Testis (tissue), 5 donors: ENCODE measurements at places on chromosomes 2 and 18. TPM values are rescaled to one million over a fixed set of nuclear protein-coding genes. Genes with fewer than 3 reads are reported as not detected.

DNA sequence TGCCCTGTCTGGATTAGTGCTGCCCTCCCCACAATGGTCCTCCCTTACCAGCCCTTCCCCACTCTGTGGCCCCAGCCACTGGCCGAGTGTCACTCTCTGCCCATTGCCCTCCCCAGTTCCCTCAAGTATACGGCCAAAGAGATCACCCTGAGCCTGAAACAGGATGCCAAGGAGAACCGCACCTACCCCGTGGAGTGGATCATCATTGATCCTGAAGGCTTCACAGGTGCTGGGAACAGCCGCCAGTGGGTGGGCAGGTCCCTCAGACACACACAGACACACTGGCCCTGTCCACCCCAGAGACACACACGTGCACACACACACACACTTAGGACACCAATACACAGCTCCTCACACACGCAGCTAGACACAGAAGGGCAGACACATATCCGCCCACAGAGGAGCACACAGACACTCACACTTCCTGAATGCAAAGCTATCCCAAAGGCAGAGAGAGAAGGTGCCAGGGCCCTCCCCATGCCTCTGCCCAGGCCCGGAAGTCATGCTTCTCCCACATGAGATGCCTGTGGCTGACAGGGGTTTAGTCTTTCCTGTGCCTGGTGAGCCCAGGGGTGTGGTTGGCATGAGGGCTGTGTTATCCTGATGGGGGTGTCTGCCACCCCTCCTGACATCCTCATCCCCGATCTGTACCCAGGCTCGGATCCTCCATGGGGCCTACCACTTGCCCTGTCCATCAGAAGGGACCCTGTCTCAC is 2.9 kb downstream of the CHRND start:
- DNase-seq: no peak
- peaks cover 8% of the 10 kb centered on the region for H3K4me1 ChIP-seq
- no peaks in the 10 kb centered on the region for H3K36me3 ChIP-seq

Gene MOGAT1
- total RNA-seq: not detected

DNA sequence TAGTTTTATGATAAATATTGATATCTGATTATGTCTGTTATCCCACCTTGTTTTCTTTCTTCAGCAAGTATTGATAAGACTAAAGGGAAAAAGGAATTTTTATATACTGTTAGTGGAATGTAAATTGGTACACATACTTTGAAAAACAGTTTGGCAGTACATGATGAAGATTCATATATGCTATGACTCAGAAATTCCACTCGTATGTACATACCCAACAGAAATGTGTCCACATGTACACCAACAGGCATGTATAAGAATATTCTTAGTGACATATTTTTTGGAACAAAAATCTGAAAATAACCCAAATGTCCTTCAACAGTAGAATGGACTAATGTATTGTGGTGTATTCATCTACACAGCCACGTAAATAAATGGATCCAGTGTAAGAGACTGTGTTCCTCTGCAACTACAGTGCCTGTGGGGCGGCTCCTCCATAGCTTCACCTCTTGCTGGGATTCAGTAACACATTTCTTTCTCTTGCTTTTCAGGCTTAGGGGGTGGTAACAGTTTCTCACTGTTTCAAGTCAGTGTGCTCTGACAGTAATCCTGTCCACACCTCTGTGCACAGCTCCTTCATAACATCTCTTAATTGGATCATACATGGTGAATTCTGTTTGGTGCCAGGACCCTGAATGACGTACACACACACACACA is 35.5 kb upstream of the ALMS1 start:
- no peak for DNase-seq
- H3K4me1 ChIP-seq: no peaks in the 10 kb centered on the region
- no peak overlapping the region for H3K27ac ChIP-seq
- H3K4me3 ChIP-seq: no peak overlapping the region

DNA sequence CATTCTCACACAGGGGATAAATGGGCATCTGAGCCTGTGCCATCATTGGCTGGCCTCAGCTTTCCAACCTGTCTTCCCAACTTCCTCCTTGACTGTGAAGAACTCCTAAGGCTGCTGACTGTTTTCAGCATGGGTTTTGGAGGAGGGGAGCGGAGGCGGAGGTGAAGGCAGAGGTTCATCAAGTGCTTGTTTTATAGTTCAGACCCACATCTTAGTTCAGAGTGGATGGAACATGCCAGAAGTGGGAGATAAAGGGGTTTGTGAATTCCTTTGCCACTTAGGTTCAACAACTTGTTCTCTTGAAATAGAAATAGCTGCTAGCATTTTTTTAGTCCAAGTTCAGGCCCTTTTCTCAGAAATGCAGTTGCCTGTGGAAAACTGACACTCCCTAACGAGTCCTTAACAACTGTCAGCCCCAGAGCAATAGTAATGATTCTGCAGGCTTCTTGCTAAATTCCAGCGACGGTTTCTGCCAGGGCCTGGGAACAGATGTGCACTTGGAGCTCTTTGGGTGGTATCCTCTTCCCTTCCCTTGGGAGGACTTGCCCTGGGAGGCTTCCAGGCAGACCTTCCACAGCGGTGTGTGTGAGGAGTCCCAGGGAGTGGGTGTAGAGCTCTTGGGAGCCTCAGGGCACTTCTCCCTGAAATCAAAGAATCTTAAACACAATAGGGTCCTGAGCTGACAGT is 30.1 kb upstream of the ITGA6 start:
- no peaks in the 10 kb centered on the region for H3K27me3 ChIP-seq
- no peaks in the 10 kb centered on the region for H3K36me3 ChIP-seq
- peak; percentile 45 for DNase-seq
- H3K4me1 ChIP-seq: peaks cover 26% of the 10 kb centered on the region
- no peak overlapping the region for H3K4me3 ChIP-seq
- H3K27ac ChIP-seq: no peak overlapping the region

Gene RTTN
- total RNA-seq: 40.1 TPM

Gene LCT
- 0.62 TPM for total RNA-seq

- H3K36me3 ChIP-seq: no peaks in the 10 kb centered on the region
- H3K27ac ChIP-seq: no peak overlapping the region
- H3K27me3 ChIP-seq: no peaks in the 10 kb centered on the region
- no peak overlapping the region for H3K4me3 ChIP-seq
- no peak for DNase-seq
These were observed 143.4 kb upstream of the STK17B start for GRCh38 chr2:196314780-196315179.

DNA sequence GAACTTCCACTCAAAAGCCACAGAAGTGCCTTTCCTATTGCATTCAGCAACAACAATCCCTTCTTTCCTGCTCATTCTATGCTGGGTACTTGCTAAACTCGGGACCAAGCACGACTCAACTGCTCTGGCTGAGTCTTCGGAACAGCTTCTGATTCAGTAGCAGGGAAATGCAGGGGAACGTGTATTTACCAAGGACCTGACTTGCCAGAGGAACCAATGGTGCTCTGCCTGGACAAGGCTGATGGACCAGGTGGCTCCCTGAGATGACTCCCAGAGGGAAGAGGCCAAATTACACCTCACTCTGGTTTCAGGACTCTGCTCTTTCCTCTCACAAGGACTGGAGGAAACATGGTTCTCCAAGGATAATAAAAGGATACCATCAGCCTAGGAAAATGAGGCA is 12.2 kb downstream of the CXCR2 start:
- H3K27me3 ChIP-seq: no peaks in the 10 kb centered on the region
- no peak for DNase-seq
- H3K27ac ChIP-seq: no peak overlapping the region
- H3K4me1 ChIP-seq: no peaks in the 10 kb centered on the region
- H3K36me3 ChIP-seq: no peaks in the 10 kb centered on the region

Gene PTPN4
- 80.5 TPM for total RNA-seq

GRCh38 chr2:214019229-214019972 is 391.5 kb upstream of the VWC2L start:
- no peaks in the 10 kb centered on the region for H3K4me1 ChIP-seq
- H3K27me3 ChIP-seq: no peaks in the 10 kb centered on the region
- H3K4me3 ChIP-seq: no peak overlapping the region
- H3K27ac ChIP-seq: no peak overlapping the region
- no peak for DNase-seq

DNA sequence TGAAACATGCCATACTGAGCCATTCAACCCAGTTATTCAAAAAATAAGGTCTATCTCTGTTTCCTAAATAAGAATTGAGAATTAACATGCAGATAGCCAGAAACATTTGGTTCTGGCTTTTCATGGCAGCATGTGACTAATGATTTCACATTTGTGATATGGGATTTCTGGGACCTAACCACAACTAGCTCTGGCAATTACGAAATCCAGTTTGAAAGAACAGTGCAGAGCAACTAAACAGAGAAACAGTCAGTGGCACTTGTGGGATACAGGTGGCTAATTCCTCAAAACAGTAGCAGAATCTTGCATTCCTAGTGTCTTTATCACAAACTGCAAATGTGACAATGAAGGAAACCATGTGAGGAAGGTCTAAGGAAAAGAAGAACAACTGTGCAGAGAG is 637.8 kb upstream of the CHAC2 start:
- H3K4me3 ChIP-seq: no peak overlapping the region
- H3K27me3 ChIP-seq: no peaks in the 10 kb centered on the region
- no peaks in the 10 kb centered on the region for H3K4me1 ChIP-seq

- no peak overlapping the region for H3K4me3 ChIP-seq
- H3K4me1 ChIP-seq: peaks cover 17% of the 10 kb centered on the region
These were observed 125.4 kb downstream of the SPTBN1 start for GRCh38 chr2:54581326-54582039.

Gene CCBE1
- 1.8 TPM for total RNA-seq

- DNase-seq: no peak
- H3K36me3 ChIP-seq: no peaks in the 10 kb centered on the region
- H3K4me1 ChIP-seq: peaks cover 19% of the 10 kb centered on the region
- H3K27ac ChIP-seq: no peak overlapping the region
- no peaks in the 10 kb centered on the region for H3K27me3 ChIP-seq
These were observed 38.3 kb upstream of the DNMT3A start for GRCh38 chr2:25380023-25380422.

GRCh38 chr18:76565238-76566173 is 70.5 kb upstream of the ZNF516 start:
- H3K4me1 ChIP-seq: no peaks in the 10 kb centered on the region
- H3K36me3 ChIP-seq: no peaks in the 10 kb centered on the region
- H3K27me3 ChIP-seq: no peaks in the 10 kb centered on the region
- H3K4me3 ChIP-seq: peak overlapping the region; percentile 6
- peak overlapping the region; percentile 34 for H3K27ac ChIP-seq
- DNase-seq: peak; percentile 87

GRCh38 chr2:219056896-219057708 is 3.6 kb downstream of the IHH start:
- H3K4me1 ChIP-seq: peaks cover 20% of the 10 kb centered on the region
- H3K27me3 ChIP-seq: no peaks in the 10 kb centered on the region
- H3K36me3 ChIP-seq: no peaks in the 10 kb centered on the region
- no peak for DNase-seq
- H3K27ac ChIP-seq: no peak overlapping the region
- peak overlapping the region; percentile 11 for H3K4me3 ChIP-seq

Gene CHRNA1
- 1.2 TPM for total RNA-seq

Gene FLACC1
- total RNA-seq: 21.5 TPM

- no peaks in the 10 kb centered on the region for H3K36me3 ChIP-seq
- H3K4me1 ChIP-seq: peaks cover 7% of the 10 kb centered on the region
- no peak for DNase-seq
- H3K4me3 ChIP-seq: no peak overlapping the region
- no peak overlapping the region for H3K27ac ChIP-seq
These were observed 27.1 kb downstream of the CRACDL start for GRCh38 chr2:98908931-98909316.

DNA sequence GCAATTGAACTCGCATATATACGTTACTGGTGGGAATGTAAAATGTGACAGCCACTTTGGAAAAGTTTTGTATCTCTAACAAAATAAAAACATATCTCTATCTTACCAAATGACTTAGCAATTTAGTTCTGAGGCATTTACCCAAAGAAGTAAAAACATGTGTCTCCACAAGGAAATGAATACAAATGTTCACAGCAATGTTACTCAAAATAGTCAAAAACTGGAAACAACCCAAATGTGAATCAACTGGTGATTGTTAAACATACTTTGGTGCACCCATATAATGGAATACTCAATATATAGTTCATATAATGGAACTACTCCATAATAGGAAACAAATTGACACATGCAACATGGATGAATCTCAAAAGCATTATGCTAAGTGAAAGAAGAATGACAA is 70.4 kb upstream of the DNER start:
- peaks cover 7% of the 10 kb centered on the region for H3K4me1 ChIP-seq
- no peak for DNase-seq
- H3K4me3 ChIP-seq: no peak overlapping the region

GRCh38 chr2:183035954-183036669 is 2.1 kb downstream of the NCKAP1 start:
- peaks cover 9% of the 10 kb centered on the region for H3K4me1 ChIP-seq
- H3K4me3 ChIP-seq: peak overlapping the region; percentile 96
- no peaks in the 10 kb centered on the region for H3K36me3 ChIP-seq
- no peaks in the 10 kb centered on the region for H3K27me3 ChIP-seq
- DNase-seq: no peak

Gene ASB1
- 31.4 TPM for total RNA-seq

Gene LYG2
- 0.43 TPM for total RNA-seq

Gene AMMECR1L
- 34.1 TPM for total RNA-seq

GRCh38 chr2:122927710-122928557 is 1097.2 kb upstream of the CNTNAP5 start:
- H3K36me3 ChIP-seq: no peaks in the 10 kb centered on the region
- no peak overlapping the region for H3K27ac ChIP-seq
- DNase-seq: no peak
- H3K4me3 ChIP-seq: no peak overlapping the region

- H3K4me3 ChIP-seq: peak overlapping the region; percentile 17
- H3K4me1 ChIP-seq: no peaks in the 10 kb centered on the region
- peak; percentile 86 for DNase-seq
- no peaks in the 10 kb centered on the region for H3K36me3 ChIP-seq
These were observed 31.9 kb upstream of the CREG2 start for GRCh38 chr2:101419096-101419663.

DNA sequence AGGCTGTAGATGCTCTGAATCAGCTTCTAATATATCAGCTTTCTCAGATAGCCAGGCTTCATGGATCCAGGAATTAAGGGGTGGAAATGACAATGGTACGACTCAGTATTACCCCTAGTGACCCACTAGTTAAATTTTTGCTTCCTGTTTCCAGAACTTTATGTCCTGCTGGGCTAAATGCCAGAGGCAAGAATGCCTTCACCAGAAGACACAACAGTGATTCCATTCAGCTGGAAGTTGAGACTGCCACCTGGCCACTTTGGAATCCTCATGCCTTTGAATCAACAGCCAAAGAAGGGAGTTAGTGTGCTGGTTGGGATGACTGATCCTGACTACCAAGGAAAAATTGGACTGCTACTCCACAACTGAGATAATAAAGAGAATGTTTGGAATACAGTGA is 239.1 kb downstream of the ASXL3 start:
- no peak for DNase-seq
- no peak overlapping the region for H3K27ac ChIP-seq
- no peaks in the 10 kb centered on the region for H3K27me3 ChIP-seq
- no peaks in the 10 kb centered on the region for H3K36me3 ChIP-seq

- no peaks in the 10 kb centered on the region for H3K36me3 ChIP-seq
- H3K27me3 ChIP-seq: no peaks in the 10 kb centered on the region
- no peak overlapping the region for H3K27ac ChIP-seq
- DNase-seq: no peak
These were observed 482.6 kb downstream of the TSN start for GRCh38 chr2:122238006-122238559.

Gene DSG2
- 7.0 TPM for total RNA-seq

GRCh38 chr2:177273408-177273807 is 8.9 kb upstream of the NFE2L2 start:
- H3K4me1 ChIP-seq: peaks cover 12% of the 10 kb centered on the region
- no peak for DNase-seq
- H3K36me3 ChIP-seq: no peaks in the 10 kb centered on the region
- no peak overlapping the region for H3K4me3 ChIP-seq
